Stomach (tissue), 19 donors: ENCODE measurements at places on chromosomes 3 and 15. TPM values are rescaled to one million over a fixed set of nuclear protein-coding genes. Genes with fewer than 3 reads are reported as not detected.
A peak's percentile ranks its signal among the peaks of the same experiment; 100 is the strongest.

CYP11A1 gene
- polyA plus RNA-seq: 2.5 TPM

ACOX2 gene
- 15.6 TPM for polyA plus RNA-seq

MGLL gene
- polyA plus RNA-seq: 50.9 TPM

GP9 gene
- polyA plus RNA-seq: not detected

TMC3 gene
- polyA plus RNA-seq: 0.03 TPM

SEMA6D gene
- polyA plus RNA-seq: 0.68 TPM

IL16 gene
- 6.9 TPM for polyA plus RNA-seq

CORO2B gene
- 1.2 TPM for polyA plus RNA-seq

LMAN1L gene
- polyA plus RNA-seq: not detected

KY gene
- polyA plus RNA-seq: 0.25 TPM

DNA sequence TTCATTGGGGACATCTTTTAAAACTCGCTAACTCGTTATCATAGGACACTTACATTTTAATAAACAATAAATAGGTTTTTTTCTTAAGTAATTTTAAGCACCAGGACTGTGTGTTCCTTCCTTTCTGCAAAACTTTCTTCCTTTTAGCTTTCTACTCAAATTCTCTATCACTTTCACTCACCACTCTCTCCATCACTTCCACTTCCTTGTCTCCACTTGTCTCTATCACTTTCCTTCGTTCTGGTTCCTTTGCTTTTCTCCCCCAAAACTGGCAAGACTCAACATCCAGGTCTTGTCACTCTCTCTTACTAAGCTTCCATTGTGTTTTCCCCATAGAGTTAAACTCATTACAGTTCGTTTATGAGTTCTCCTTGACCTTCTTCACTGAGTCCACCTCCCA is 99.0 kb downstream of the ZPLD1 start:
- no peak for DNase-seq
- no peak overlapping the region for H3K27ac ChIP-seq
- no peaks in the 10 kb centered on the region for H3K36me3 ChIP-seq
- peaks cover 4% of the 10 kb centered on the region for H3K4me1 ChIP-seq

- peaks cover 20% of the 10 kb centered on the region for H3K4me1 ChIP-seq
- no peak overlapping the region for H3K4me3 ChIP-seq
- H3K27ac ChIP-seq: no peak overlapping the region
- DNase-seq: no peak
- no peaks in the 10 kb centered on the region for H3K27me3 ChIP-seq
Measured at GRCh38 chr15:89072277-89072869, 15.9 kb upstream of the ABHD2 start.

- no peaks in the 10 kb centered on the region for H3K36me3 ChIP-seq
- peaks cover 53% of the 10 kb centered on the region for H3K4me1 ChIP-seq
- no peak overlapping the region for H3K4me3 ChIP-seq
- DNase-seq: no peak
Measured at GRCh38 chr3:149608987-149609386, 48.8 kb downstream of the WWTR1 start.

- H3K4me1 ChIP-seq: no peaks in the 10 kb centered on the region
- no peak overlapping the region for H3K27ac ChIP-seq
- no peaks in the 10 kb centered on the region for H3K27me3 ChIP-seq
- no peaks in the 10 kb centered on the region for H3K36me3 ChIP-seq
Measured at GRCh38 chr3:146375219-146375618, 94.1 kb downstream of the PLSCR2 start.

DNA sequence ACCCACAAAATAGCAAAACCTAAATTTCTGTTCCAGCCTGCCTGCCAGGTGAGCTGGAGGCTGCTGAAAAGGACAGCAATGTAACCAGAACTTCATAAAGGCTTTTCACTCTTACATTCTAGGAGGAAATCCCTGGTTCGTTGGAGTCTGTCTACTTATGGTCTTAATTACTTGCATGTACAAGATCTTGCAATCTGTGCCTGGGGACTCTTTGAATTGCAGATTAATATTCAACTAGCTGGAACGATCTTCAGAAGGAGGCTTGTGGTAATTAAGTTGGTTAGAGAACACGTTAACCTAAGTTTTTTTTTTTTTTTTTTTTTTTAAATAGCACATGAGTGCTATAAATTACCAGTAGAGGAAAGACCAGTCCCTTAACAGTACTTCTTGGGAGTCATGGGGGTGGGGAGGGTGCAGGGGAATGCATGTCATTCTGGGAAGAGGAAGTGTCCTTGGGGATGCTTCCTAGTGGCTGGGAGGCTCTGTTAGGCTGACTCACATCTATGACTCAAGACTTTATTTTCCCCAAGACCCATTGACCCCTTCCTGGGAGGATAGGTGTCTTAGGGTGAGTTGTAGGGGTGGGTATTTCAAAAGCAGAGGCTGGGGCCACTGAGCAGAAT is 139.8 kb downstream of the RAB11A start:
- H3K4me1 ChIP-seq: no peaks in the 10 kb centered on the region
- no peak for DNase-seq
- H3K27ac ChIP-seq: no peak overlapping the region

DNA sequence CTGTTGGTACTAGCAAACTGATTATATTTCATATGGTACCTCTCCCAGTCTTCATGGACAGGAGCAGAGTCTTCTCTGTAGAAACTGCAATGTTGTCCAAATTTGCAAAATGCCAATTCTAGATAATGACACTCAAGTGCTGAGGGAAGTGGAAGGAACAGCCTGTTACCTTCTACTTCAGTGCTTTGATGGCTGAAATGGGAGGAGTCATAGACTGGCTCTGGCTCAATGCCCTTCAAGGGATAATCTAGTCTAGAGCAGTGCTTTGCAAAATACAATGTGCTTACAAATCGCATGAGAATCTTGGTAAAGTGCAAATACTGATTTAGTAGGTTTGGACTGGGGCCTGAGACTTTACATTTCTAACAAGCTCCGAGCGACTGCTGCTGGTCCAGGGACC is 51.7 kb upstream of the ACP3 start:
- no peak for DNase-seq
- H3K27me3 ChIP-seq: no peaks in the 10 kb centered on the region
- H3K4me3 ChIP-seq: no peak overlapping the region
- H3K36me3 ChIP-seq: no peaks in the 10 kb centered on the region
- H3K4me1 ChIP-seq: peaks cover 5% of the 10 kb centered on the region
- no peak overlapping the region for H3K27ac ChIP-seq

DNA sequence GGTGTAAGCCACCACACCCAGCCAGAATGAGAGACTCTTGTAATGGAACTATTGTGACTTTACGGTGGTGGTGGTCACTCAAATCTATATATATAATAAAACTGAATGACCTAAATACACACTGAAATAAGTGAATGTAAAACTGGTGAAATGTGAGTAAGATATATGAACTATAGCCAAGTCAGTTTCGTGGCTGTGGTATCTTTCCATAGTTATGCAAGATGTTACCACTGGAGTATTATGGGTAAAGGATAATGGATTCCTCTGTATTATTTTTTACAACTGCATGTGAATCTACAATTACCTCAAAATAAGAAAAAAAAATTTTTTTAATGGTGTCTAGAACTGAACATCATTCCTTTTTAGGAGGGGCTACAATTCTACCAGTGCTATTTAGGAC is 21.9 kb downstream of the PIK3CB start:
- H3K27me3 ChIP-seq: no peaks in the 10 kb centered on the region
- no peaks in the 10 kb centered on the region for H3K36me3 ChIP-seq
- DNase-seq: no peak
- peaks cover 21% of the 10 kb centered on the region for H3K4me1 ChIP-seq

- DNase-seq: peak; percentile 34
- H3K27me3 ChIP-seq: no peaks in the 10 kb centered on the region
- no peak overlapping the region for H3K4me3 ChIP-seq
- no peaks in the 10 kb centered on the region for H3K4me1 ChIP-seq
- no peaks in the 10 kb centered on the region for H3K36me3 ChIP-seq
Measured at GRCh38 chr3:16665282-16665741, 60.1 kb upstream of the DAZL start.

GRCh38 chr3:100915706-100916495 is 77.3 kb downstream of the ABI3BP start:
- DNase-seq: no peak
- peaks cover 28% of the 10 kb centered on the region for H3K4me1 ChIP-seq
- H3K4me3 ChIP-seq: no peak overlapping the region
- no peaks in the 10 kb centered on the region for H3K36me3 ChIP-seq
- peak overlapping the region; percentile 45 for H3K27ac ChIP-seq

GRCh38 chr15:29418178-29418577 is 148.6 kb upstream of the NSMCE3 start:
- H3K4me1 ChIP-seq: no peaks in the 10 kb centered on the region
- H3K36me3 ChIP-seq: no peaks in the 10 kb centered on the region

GRCh38 chr15:36090286-36090946 is 489.0 kb upstream of the CDIN1 start:
- no peak overlapping the region for H3K4me3 ChIP-seq
- DNase-seq: no peak
- no peaks in the 10 kb centered on the region for H3K36me3 ChIP-seq
